ENCODE measurements at places on chromosomes 3 and 15. TPM values are rescaled to one million over a fixed set of nuclear protein-coding genes. Genes with fewer than 3 reads are reported as not detected.

GRCh38 chr3:131972550-131972949, 62.3 kb downstream of the CPNE4 start:
- DNase-seq = no peak

DNA sequence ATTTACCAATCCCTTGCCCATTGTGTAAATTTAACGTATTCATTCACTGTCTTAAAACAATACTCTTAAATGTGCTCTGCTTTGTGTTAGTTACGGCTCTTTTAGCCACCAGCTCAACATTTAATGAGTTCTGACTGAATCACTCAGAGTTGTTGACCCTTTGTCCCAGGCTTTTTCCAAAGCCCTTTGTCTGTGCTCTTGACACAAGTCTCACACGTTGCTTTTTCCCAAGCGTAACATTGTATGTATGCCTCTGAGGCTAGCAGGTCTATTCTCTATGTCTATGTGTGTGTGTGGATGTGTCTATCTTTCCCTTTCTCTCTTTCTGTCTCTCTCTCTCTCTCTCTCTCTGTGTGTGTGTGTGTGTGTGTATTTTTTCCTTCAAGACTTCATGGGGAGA, 435.4 kb upstream of the GOLIM4 start:
- no peak for DNase-seq

DNA sequence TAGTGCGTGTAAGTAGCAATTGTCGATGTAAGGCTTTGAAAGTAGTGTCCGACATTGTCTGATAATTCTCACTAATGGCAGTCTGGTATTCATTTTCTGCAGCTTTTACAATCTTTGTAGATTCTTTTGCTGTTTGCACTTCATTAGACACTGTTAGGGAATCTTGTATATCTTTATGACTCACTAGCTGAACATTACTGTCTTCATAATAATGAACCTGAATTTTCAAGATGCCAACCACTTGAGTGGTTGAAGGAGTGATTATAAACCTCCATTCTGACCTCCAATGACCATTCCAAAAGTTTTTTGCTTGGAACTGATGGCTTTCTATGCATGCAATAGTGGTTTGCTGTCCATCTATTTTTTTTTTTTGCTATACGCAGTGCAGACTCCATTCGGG, 76.4 kb upstream of the MFGE8 start:
- DNase-seq = no peak

GRCh38 chr3:43379343-43379742, 93.0 kb downstream of the SNRK start:
- DNase-seq = no peak

- no peak for DNase-seq
Measured at GRCh38 chr3:116135457-116136085, 309.7 kb downstream of the LSAMP start.

BFSP2 gene
- total RNA-seq = 19.2 TPM

DNA sequence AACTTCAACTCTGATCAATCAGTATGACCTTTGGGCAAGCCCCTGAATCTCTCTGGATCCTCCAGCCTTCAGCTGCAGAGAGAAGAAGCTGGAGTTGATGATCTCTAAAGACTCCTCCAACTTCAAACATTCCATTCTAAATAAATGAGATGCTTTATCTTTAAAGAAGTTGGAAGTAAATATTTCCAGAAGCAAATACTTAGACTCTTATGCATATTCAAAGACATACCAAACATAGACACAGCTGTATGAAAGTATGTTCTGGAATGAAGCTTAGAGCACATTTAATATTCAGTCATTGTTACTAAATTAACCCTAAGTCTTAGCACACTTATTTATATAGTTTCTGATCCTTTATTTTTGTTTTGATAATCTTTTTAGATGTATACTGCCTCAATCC, 77.6 kb upstream of the ACP3 start:
- DNase-seq = no peak

- DNase-seq = no peak
Measured at GRCh38 chr3:79314962-79315361, 452.8 kb downstream of the ROBO1 start.

- peak; percentile 4 for DNase-seq
Measured at GRCh38 chr15:55992769-55993110, 672 bp downstream of the NEDD4 start.

DNA sequence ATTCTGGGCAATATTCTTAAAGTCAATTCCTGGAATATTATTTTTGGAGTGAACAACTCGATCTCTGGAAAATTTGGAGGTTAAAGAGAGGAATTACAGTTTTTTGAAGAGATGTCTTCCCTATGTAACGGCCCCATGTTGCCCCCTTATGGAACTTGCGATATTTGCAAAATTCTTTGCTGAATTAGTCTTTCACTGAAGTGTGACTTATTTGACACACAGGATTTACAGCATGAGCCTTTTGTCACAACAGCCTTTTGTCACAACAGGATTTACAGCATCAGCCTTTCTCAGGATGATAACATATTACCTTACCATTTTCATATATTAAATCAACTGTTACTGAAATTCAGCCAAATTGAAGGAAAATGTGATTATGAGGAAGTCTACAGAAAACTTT, 37.8 kb upstream of the SPTSSB start:
- peak; percentile 21 for DNase-seq

DNA sequence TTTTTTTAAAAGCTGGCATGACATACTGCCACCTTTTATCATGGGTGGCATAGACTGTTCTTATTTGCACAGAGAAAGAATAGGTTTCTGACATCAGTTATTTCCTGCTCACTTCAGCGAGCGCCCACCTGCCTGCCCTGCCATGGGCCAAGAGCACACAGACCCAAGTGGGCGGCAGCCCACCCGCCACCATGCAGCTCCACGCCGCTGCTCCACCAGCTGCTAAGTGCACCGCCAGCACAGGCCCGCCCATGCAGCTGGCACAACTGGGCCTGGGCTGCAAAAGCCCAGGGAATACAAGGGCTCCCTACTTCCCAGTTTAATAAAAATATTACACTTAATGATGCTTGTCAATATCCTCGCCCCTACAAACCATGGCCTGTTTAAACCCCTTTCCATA, 15.4 kb downstream of the ZNF148 start:
- DNase-seq = no peak

GRCh38 chr3:114499976-114500375, 206.1 kb downstream of the TIGIT start:
- DNase-seq = no peak

- no peak for DNase-seq
Measured at GRCh38 chr3:52352566-52352965, 36.4 kb downstream of the DNAH1 start.

AHSG gene
- total RNA-seq = not detected

DLL4 gene
- total RNA-seq = not detected

DNA sequence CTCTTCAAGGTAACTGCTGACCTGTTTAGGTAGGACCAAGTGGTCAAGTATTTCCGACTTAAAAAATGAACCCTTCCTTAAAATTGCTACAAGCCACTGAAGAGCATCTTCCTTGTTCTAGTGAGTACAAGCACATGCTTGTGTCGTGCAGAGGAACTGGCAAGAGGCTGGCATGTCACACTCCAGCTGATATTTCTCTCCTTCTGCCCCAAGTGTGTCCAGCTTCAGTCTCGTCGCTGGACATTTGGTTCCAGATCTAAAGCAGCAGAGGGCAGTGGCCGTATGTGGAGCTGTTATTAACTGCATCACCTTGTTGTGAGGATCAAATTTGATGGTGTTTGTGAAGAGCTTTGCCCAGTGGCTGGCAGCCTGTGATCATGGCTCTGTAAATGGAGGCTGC, 10.0 kb downstream of the RBP2 start:
- no peak for DNase-seq

DNA sequence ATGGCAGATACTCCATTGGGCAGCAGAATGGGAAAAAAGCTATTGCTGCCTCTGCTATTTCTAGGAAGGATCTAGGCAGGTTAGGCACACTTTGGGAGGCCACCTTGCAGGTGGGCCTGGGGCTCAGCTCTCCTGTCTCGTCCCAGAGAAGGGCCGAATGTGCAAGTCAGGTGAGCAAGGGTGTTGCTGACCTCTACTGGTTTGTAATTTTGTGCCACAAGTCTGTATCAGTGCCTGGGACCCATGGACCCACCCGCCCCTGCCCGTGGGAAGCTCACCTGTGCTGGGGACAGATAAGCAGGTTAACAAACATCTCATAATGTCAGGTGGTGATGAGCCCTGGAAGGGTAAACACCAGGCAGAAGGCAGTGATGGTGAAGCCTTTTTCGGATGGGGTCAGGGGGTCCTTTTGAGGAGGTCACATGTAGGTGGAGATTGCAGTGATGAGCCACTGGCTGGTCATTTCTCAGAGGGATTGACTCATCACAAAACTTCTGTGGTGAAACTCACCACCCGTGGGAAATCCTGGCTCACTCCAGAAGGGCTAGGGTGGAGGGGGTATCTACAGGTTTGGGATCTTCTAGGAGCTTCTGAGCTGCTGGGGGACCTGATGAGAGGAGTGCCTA, 161.3 kb downstream of the KLF13 start:
- DNase-seq = peak; percentile 61

DNA sequence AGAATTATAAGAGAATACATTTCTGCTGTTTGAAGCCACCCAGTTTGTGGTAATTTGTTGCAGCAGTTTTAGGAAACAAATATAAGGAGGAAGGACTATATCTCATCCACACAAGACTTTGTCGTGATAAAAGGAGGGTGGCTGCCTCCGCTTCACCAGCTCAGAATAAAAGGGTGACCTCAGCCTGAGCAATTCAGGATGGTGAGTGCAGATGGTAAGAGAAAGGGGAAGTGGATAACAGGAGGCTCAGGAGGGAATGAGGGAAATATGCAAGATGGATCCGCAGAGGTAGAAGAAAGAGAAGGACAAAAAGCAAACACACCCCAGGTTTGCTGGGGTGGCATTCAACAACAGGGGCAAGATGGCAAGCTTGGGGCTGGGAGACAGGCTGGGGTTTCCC, 108.1 kb upstream of the TNFAIP8L3 start:
- no peak for DNase-seq

DNA sequence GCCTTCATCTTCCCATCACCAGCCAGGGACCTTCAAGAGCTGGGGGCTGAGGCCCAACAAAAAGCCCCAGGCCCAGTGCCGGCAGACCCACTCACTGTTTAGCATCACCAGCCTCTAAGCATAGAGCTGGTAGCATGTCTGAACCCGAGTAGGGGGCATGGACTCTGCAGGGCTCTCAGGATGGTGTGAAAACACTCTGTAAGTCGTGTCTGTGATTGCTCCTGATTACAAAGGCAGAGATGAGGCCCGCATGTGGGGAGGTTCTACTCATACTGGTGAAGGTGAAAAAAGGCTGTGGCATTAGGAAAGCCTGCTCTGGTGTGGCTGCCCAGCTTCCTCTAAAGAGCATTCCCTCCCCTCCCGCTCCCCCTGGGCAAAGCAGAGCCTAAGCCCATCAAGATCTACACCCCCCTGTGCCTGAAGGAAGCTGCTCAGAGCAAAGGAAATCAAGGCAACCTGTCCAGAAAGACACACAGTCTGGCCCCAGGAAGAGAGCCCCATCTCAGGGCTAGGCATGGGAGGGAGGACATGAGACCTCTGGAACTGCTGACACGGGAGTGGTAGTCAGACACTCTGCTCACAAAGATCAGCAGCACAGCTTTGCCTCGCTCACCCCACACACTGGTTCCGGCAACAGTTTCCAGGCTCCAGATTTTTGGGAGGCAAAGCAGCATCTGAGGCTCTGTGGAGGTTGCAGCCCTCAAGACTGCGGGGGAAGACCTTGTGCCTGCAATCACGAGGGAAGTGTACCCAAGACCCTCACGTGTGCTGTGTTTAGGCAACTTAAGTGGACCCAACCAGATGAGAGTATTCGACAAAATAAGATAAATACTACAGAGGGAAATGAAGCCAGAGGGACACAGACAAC, 36.7 kb downstream of the CCDC12 start:
- DNase-seq = no peak

DNA sequence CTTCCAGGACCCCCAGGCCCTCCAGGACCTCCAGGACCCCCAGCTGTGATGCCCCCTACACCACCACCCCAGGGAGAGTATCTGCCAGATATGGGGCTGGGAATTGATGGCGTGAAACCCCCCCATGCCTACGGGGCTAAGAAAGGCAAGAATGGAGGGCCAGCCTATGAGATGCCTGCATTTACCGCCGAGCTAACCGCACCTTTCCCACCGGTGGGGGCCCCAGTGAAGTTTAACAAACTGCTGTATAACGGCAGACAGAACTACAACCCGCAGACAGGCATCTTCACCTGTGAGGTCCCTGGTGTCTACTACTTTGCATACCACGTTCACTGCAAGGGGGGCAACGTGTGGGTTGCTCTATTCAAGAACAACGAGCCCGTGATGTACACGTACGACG, 22.1 kb upstream of the CMSS1 start:
- DNase-seq = no peak

DNA sequence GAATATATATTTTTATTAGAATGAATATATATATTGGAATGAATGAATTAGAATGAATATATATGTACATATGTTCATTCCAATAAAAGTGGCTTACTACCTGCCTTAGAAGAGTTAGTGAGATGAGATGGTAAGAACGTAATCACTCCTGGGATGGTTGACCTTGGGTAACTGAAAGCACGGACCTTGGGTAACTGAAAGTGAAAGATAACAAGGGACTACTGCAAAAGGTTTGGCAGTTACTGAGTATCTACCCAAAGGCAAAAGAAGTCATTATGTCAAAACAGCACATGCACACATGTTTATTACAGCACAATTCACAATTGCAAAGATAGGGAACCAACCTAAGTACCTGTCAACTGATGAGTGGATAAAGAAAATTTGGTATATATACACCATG, 16.5 kb downstream of the ARNT2 start:
- DNase-seq = no peak

DNA sequence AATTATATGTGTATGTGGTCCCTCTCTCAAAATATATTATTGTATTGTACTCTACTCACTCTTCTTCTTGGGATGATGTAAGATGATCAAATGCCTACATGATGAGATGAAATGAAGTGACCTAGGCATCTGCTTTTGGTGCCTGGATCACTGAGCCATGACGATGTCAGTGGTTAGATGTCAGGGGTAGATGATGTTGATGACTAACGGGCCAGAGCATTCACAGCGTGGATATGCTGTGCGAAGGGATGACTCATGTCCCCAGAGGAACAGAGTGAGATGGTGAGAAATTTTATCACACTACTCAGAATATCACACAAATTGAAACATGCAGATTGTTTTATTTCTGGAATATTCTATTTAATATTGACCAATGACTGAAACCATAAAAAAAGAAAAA, 233.9 kb upstream of the CADM2 start:
- DNase-seq = no peak

DNA sequence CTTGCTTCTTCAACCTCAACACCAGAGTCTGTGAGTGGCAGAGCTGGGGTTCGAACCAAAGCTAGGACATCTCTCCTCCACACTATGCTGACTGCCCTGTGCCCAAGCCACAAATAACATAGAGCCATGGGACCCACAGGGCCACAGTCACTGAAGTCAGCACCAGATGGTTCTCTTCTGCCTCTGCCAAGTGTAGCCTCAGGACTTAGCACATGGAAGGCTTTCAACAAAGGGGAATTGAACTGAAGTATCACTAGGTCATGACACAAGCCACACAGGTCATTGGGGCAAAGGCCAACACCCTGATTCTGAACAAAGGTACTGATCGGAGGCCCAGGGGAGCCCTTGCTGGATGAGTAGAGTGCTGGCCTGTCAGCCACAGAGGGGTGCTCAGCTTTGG, 83.6 kb downstream of the BDH1 start:
- DNase-seq = no peak

Measured in OCI-LY7 (cell line).